ENCODE measurements at places on chromosomes 12 and 14.

DNA sequence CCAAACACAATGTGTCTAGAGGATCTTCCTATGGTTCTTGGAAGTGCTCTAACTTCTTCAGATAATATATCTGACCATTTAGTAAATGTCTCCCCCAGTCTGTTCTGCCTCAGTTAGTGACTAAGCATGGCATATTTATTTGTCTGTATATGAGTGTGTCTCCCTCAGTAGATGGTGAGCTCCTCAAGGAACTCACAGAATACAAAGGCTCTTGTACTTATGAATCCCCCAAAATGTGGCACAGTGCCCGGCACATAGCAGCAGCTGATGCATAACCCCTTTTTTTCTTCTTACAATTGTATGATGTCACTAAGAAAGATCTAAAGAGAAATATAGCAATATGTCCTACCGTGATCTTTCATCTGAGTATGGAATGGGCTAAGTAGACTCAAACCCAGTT, 264.7 kb upstream of the PRICKLE1 start:
- DNase-seq = peak; percentile 74

GRCh38 chr12:65023485-65023884, 97.6 kb downstream of the WIF1 start:
- no peak for DNase-seq

DNA sequence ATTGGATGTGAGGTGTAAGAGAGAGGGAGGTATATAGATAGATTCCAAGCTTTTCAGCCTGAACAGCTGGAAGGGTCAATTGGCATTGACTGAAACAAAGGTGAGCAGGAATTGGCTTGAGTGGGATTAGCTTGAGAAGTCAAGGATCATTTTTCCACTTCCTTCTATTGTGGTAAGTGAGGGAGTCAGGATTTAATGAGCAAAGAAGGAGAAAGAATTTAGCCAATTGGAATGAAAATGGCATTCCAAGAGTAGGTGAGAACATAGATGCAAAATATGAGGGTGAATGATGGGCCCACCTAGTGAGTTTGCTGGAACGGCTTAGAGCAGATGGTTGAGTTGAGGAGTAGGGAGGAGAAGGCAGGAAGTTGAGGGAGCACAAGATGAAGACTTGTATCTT, 56.5 kb upstream of the ETV6 start:
- no peak for DNase-seq

GRCh38 chr14:61435563-61436337, 114.4 kb downstream of the PRKCH start:
- DNase-seq = no peak

DNA sequence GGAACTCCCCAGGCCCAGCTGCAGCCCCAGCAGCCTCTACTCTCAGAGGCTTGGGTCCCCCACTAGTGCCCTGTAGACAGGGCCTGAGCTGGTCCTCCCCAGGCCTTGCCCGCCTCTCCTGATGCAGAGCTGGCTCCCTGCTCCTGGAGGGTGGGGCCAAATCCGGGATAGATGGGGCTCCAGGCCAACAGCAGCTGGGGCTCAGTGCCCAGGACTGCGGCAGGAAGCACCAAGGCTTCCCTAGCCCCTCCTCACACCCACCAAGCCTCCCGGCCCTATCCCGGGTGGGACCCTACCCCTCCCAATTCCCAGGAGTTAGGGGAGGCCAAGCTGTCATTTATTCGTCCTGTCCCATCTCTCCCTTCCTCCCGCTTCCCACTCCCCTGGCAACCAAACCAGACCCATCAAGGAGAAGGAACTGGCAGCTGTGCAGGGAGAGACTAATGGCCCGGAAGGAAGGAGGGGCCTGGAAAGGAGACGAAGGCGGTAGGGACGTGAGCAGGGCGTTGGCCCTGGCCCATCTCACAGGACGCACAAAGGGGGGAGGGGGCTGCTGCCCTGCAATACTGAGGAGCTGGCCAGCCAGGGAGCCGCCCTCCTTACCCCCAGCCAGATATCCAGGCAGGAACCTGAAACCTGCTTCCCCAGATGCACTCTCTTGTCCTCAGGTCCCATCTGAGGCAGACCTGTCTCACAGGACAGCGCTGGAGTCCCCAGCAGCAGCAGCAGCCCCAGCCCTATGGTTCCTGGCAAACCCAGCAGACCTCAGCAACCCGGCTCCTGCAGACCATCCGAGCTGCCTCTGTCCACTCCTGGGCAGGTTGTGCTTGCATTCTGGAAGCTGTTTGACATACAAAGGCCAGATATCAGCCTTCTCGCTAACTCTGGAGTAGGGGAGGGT, 1.6 kb upstream of the PRPH start:
- DNase-seq = no peak

- DNase-seq = no peak
Measured at GRCh38 chr12:53869500-53869899, 69.1 kb upstream of the HOXC13 start.

DNA sequence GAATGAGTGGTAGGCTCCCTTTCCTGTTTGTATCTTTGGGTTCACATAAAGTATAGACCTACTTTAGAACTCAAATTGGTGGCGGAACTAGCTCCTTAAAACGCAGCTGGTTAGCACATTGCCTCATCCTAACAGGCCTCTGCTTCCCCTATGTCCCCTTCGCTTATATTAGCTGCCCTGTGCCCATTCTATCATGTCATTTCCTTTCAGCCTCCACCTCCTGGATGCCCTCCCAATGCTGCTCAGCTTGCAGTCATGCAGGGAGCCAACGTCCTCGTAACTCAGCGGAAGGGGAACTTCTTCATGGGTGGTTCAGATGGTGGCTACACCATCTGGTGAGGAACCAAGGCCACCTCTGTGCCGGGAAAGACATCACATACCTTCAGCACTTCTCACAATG, 3.5 kb downstream of the DAZAP2 start:
- DNase-seq = no peak

DNA sequence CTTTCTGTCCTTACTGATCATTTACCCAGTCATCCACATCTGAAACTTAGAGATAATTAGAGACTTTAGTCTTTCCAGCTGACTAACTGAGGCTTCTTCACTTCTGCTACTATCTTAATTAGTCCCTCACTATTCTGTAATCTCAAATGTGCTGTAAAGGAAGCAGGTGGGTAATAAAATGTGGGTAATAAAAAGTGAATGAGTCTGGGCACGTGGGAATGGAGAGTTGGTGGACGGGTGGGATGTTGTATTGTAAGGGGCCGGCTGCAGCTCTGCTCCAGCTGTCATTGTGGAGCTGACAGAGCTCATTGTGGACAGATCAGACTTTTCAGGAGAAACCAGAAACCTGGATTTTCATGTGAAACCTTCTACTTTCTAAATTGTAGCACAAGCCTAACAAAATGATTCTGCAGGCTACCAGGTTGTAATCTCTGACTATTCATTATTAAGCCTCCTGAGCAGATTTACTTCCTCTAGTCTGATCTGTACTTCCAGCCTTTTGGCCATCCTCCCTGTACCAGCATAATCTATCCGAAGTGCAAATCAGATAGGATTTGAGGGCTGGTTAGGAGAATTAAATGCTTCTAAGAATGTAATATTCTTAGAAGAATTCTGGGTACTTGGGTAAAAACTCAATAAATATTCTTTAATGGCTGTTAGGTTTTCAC, 42.0 kb upstream of the BMAL2 start:
- no peak for DNase-seq

GRCh38 chr12:92871116-92871515, 58.0 kb downstream of the EEA1 start:
- peak; percentile 8 for DNase-seq

- DNase-seq = no peak
Measured at GRCh38 chr14:101598571-101599233, 37.4 kb downstream of the DIO3 start.

GRCh38 chr12:125983094-125983783, 918.0 kb downstream of the AACS start:
- peak; percentile 79 for DNase-seq

DNA sequence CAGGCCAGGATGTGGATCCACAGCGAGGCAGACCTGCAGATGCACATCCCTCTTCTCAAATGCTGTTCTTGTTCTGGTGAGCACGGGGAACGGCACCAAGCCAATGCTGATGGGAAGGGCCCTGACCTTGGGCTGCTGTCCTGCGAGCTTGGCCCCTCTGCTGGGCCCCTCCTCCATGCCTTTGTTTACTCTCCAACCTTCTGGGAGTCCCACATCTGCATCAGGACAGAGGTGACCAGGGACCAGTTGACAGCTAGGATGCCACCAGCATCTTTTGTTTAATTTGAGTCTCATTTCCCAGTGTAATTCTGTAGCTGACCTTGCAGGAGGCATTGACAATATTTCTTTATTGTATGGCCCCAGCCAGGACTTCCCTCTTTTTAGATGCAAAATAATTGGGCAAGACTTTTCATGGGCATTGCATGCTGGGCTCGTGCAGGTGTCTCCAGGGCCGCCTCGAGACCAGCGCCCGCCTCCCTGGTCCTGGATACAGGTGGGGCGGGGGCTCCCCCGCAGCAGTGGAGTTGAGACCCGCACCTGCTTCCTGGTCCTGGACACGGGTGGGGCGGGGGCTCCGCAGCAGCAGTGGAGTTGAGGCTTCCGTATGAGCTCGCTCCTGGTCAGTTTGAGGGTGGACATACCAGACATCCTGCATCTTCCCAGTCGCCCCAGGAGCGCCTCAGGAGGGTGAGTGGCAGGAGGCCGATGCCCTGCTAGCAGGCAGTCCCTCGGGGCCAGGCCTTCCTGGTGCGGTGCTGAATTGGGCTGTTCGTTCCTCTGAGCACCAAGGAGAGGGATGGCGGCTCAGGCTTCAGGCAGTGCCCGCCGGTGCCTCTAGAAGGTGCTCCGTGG, 11.4 kb downstream of the PACS2 start:
- no peak for DNase-seq

DNA sequence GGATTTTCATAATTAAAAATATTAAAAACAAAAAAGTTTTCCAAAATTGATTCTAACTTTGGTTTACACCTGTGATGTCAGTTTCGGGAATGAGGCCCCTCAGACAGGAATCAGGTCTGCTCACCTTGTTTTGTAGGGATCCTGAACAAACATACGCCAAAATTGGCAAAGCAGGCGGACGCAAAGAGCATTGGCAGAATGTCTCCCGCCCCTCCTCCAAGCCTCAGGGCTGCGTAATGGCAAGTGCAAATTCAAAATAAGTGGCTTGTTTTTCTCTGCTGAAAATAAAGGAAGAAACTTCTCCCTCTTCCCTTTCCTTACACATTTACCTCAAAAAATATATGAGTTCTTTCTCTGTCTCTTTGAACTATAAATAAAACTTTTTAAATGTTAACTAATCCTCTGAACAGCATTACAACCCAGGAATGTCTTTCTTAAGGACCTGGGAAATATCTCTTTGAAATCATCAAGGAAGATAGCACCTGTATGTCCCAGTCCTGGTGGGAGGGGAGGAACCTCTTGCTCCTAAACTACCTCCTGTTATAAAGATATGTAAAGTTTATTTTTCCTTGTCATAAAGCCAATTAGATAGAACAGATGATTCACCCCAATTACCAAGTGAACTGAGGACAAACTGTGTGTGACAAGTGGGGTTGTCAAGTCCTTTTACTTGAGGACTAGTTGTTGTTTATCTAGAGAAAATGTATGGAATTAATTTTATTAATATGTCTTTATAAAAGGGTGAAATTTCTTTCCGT, 16.5 kb downstream of the OR6J1 start:
- DNase-seq = no peak

GRCh38 chr14:65222440-65222858, 120.1 kb upstream of the MAX start:
- DNase-seq = peak; percentile 73

GRCh38 chr12:104182144-104182543, 33.4 kb upstream of the TXNRD1 start:
- peak; percentile 98 for DNase-seq

DNA sequence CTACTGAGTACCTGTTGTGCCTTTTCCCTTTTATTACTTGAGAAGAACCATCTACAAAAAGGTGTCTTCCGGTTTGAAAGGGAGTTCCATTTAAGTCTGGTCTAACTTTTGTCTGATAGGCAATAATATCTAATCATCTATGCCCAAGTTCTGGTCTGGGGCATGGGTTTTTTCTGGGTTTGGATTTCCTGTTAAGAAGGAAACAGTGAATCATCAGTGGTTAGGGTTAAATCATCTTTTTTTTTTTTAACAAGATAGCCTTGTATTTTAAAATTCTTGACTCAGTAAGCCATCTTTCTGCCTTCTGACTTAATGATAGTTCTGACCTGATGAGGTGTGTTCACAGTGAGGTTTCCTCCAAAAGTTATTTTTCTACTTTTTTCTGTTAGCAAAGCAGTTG, 29.3 kb upstream of the CPNE8 start:
- peak; percentile 17 for DNase-seq

DNA sequence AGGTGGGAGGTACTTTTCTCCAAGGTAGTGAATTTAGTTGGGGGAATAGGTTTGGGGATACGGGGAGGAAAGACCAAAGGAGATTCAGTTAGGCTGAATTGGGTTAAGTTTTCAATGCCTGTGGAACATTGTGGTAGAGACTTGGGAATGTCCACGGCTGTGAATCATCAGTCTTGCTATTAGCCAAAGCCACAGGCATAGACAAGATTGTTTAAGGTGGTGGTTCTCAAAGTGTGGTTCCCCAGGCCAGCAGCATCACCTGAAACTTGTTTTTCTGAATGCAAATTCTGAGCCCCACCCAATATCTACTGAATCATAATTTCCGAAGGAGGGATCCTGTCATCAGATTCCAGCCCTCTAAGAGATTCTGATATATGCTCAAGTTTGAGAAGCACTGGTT, 316.2 kb downstream of the EGLN3 start:
- DNase-seq = no peak

DNA sequence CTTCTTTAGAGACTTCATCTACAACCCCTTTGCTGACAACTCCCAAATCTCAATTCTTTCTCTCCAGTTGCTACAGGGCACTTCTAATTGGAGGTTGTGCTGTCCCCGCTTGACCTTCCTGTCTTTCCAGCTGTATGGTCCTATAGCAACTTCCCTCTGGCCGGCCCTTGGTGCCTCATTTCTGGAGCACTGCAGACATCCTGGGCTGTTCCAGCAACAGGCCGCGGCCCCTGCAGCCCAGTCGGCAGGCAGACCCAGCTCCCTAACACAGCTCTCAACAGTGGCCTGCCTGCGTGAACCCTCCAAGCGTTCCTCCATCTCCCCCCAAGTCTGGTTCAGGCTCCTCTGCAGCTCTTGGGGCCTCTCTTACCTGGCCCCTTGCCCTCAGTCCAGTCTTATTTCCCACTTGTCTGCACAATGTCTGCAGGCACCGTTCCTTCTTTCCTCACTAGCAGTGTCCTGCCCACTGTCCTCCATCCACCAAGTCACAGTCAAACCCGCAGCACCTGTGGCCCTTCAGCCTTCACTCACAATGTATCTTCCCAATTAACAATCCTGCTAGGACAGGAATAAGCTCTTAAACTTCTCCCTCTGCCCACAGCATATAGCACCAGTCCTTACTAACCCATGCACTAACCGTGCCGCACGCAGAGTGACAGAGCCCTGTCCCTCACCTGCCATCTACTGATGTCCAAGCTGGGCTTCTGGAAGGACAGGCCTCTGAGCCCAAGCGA, 1.6 kb upstream of the EML1 start:
- DNase-seq = no peak

GRCh38 chr14:65179918-65180724, 77.8 kb upstream of the MAX start:
- DNase-seq = peak; percentile 94

GRCh38 chr12:22374508-22374907, 40.0 kb upstream of the ST8SIA1 start:
- DNase-seq = no peak
